ENCODE measurements at places on chromosomes 7 and 10.

DNA sequence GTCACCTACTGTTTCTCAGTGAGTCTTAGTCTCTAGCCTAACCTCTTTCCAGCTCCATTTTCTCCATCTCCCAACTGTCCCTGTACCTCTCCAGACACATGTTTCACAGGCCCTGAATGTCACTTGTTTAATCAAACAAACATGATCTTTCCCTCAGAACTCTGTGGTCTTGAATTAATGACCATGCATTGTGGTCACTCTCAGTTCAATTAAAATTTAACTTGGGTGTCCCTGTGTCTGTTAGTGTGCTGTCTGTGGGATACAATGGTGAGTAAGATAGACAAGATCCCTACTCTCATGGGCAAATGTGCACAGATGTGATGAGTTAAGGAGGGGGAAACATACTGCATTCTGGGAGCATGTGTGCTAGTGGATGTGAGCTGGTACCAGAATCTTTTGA, 65.0 kb downstream of the RBM33 start:
- DNase-seq: no peak

DNA sequence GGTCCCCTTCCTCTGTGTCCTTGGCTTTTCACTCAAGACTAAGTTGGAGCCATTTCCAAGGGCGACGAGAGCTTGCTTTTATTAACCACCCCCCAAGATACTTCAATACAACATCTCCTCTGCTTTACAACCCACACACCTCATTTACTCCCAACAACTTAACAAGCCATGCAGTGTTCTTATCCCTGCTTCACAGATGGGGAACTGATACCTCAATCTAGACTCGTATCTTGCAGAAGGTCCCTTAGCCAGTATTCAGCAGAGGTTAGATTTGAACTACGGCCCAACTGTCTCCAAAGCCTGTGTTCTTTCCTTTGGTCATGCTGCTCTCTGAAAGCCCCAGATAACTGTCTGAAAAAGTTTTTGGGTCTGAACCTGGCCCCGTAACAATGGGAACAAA, 444.8 kb downstream of the GRID1 start:
- DNase-seq: no peak

- DNase-seq: no peak
Observed at GRCh38 chr10:105742923-105743322, 1101.8 kb downstream of the SORCS3 start.

- no peak for DNase-seq
Observed at GRCh38 chr10:132152896-132153580, 33.7 kb upstream of the DPYSL4 start.

- peak; percentile 22 for DNase-seq
Observed at GRCh38 chr10:22712956-22713852, 1.2 kb downstream of the PIP4K2A start.

DNA sequence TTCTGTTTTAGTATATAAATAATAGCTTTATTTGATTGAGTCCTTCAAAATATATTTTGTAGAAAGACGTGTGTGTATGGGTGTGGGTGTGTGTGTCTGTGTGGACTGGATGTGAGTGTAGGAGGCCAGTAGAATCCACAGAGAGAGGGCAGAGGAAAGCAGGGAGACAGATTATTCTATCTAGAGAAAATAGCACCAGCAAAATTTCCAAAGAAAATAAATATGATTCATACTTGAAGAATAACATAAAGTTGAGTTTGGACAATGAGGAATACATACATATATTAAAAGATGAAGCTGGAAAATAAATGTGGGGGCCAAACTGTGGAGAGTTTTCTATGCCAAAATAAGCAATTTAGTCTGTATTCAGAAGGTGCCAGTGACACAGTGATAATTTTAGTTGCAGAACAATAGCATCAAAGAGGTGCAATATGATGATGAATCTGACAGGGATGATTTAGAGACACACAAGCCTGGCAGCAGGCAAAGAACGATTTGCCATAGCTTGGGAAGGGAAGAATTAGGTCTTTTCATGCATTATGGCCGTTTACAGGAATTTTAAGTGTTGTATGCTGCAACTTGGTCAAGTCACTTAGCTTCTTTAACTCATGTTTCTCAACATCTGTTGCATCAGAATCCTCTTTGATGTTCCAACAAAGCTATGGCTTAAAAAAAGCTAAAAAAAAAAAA, 121.3 kb downstream of the SEMA3A start:
- DNase-seq: peak; percentile 55

- DNase-seq: peak; percentile 32
Observed at GRCh38 chr7:42350801-42351200, 113.8 kb upstream of the GLI3 start.

DNA sequence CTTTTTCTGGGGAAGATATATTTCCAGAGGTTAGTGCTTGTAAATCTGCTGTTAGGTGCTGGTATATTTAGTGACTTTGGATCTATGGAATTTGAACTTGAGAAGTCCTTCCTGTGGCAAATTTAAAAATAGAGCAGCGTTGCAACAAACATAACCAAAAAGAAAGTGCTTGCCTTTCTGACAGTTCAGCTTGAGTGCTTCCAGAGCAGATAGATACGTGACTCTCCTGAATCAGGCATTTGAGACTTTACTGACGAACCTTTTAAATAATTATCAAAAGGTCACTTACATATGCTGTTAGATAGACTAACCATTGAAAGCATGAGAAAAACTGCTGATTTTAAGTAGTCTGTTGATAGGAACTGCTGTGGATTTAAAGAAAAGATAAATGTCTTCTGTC, 387.5 kb upstream of the LRRTM3 start:
- no peak for DNase-seq

- DNase-seq: peak; percentile 89
Observed at GRCh38 chr7:105493923-105494315, 28.2 kb downstream of the PUS7 start.

- DNase-seq: no peak
Observed at GRCh38 chr10:34427911-34428216, 387.2 kb downstream of the PARD3 start.

DNA sequence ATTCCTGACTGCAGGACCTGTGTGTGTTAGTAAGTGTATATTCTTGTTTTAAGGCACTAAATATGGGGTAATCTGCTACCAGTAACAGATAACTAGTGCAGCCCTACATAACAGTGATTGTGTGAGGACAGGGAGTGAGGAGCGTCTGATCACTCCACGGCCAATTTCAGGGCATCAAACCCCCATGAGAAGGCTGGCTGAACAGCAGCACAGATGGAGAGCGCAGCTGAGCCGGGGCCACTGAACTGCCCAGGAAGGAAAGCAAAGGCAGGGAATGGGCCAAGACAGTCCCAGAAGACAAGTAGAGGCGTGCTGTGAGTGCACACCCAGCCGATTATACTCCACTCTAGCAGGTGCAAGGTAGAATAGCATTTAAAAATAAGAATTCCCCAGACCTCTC, 157.1 kb upstream of the CHST15 start:
- no peak for DNase-seq

DNA sequence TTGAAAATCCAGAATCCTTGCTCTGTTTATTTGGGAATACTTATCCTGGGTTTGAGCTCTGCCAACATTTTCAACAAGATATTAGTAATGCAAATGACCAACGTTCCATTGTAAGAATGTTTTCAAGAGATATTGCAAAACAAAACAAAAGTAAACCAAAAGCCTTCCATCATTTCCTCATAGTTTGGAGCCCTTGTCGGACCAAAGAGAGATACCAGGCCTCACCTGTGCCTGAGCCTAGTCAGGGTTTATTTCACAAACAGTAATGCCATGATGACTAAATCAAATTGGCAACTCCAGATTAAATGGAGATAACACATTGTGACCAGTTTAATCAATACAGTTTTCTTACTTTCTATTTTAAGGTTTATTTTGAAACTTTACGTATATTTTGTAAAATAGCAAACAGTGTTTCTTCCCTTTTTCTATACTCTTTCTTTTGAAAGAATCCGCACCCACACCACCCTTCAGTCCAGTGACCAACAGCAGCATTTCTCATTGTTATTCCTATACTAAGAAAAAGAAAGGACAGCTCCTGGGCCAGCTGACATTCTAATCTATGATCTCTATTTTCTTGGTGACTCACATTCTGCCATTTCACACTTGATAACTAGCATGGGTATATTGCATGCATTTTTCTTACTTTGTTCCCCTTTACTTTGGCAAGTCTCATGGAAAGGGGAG, 168.5 kb upstream of the MEOX2 start:
- no peak for DNase-seq

- peak; percentile 68 for DNase-seq
Observed at GRCh38 chr7:157250605-157251228, 86.1 kb upstream of the DNAJB6 start.
